ENCODE measurements at places on chromosomes 1 and 21.

- DNase-seq = no peak
These were observed 125.4 kb downstream of the TBX19 start for GRCh38 chr1:168405906-168406549.

DNA sequence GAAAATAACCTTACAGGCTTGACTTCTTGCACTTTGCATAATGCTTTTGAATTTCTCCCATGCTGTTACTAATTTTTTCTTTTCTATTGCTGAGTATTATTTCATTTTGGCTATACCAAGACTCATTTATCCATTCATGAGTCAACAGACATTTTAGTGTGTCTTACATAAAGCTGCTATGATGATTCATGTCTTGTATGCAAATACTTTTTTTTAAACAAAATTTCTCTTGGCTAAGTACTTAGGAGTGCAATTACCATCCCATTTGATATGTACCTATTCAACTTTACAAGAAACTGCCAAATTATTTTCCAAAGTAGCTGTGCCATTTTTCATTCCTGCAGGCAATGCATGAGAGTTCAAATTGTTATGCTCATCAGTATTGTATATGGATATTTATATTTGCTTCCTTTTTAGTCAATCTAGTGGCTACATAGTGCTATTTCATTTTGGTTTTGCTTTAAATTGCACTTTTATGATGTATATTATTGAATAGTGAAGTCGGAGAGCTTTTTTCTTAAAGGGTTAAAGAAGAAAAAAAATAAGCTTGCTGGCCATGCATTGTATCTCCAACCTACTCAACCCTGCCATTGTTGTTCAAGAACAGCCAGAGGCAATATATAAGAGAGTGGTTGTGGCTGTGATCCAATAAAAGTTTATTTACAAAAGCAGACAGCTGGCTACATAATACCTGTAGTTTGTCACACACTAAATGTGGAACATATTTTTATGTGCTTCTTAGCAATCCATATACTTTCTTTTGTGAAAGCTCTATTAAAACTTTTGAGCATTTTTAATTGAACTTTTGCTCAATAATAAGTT, 862.8 kb downstream of the KCNT2 start:
- DNase-seq = no peak

GRCh38 chr1:89753761-89754160, 67.1 kb upstream of the LRRC8D start:
- no peak for DNase-seq

DNA sequence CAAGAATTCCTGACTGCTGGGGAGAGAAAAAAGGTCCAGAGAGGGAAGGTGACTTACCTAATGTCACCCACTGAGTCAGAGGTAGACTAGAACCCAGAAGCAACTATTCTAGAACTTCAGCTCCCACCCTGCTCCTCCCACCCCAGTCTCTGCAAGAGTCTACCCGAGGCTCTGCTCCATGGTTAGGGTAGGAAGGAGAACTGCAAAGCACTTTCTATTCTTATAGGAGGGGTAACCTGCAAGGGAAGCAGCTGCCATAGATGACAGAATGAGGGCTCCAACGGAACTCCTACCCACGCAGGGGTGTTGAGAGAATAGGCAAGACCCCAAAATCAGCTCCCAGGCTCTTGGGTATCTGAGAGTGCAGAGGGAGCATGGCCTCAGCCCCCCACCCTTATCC, 4.3 kb downstream of the SLC9A1 start:
- no peak for DNase-seq

DNA sequence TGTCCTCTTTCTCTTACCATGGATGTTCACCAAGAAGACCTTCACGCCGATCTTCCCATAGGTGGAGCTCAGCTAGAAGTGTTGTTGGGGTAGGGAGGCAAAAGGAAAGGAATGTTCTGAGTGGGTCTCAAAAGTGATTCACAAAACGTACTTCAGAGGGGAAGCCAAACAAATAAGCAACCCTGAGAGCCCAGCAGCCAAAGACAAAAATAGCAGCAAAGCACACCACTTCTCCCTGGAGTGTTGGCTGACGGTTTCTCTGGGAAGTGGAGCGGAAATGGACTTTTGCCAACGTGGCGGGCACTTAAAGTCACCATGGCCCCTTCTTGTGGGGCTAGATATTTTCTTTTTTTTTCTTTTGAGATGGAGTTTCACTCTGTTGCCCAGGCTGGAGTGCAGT, 23.1 kb downstream of the SLC26A9 start:
- DNase-seq = no peak

GRCh38 chr1:68293609-68294366, 61.5 kb upstream of the WLS start:
- DNase-seq = no peak

DNA sequence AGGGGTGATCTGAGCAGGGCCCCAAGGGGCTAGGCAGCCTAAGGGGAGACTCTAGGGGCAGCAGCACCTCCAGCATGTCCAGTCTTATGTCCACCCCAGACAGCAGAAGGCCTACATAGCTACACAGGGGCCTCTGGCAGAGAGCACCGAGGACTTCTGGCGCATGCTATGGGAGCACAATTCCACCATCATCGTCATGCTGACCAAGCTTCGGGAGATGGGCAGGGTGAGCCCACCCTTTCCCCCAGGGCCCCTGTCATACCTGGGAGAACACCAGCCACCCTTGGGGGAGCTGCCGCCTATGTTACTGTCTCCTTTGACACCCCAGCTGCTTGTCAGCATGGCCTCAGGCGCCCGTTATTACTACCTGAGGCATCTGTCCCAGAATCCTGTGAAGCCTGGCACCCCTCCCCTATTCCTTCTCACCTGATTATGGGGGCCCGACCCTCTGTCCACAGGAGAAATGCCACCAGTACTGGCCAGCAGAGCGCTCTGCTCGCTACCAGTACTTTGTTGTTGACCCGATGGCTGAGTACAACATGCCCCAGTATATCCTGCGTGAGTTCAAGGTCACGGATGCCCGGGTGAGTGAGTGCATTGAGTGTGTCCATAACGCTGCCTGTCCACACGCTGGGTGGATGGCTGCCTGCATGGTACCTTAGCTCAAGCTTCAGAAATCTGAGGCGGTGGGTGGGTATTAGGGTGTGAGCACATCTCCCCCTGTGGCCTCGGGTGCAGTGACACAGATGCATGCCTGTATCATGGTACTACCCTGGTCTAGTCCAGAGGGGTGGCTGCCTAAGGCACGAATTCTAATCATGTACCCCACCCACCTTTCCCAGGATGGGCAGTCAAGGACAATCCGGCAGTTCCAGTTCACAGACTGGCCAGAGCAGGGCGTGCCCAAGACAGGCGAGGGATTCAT, 29.7 kb upstream of the KDM4A start:
- DNase-seq = no peak

- DNase-seq = no peak
These were observed 17.6 kb downstream of the HTR6 start for GRCh38 chr1:19682257-19682656.

DNA sequence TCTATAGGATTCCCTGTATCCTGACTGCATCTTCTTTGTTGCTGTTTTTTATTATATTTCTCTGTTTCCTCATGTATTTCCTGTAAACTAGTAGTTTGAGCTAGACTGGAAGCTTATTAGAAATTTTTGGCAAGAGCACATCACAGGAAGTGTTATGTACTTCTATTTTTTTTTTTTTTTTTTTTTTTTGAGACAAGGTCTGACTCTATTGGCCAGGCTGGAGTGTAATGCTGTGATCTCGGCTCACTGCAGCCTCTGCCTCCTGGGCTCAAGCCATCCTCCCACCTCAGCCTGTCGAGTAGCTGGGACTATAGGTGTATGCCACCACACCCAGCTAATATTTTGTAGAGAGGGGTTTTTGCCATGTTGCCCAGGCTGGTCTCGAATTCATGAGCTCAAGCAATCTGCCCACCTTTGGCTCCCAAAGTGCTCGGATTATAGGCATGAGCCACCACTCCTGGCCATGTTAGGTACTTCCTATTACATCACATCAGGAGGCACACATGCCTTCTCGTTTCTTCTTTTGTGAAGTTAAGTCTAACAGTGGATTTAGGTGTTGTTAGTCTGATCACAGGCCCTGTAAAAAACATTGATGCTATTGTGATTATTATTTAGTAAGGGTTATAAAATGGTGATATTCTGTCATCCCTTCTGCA, 12.5 kb downstream of the C1orf21 start:
- DNase-seq = no peak

DNA sequence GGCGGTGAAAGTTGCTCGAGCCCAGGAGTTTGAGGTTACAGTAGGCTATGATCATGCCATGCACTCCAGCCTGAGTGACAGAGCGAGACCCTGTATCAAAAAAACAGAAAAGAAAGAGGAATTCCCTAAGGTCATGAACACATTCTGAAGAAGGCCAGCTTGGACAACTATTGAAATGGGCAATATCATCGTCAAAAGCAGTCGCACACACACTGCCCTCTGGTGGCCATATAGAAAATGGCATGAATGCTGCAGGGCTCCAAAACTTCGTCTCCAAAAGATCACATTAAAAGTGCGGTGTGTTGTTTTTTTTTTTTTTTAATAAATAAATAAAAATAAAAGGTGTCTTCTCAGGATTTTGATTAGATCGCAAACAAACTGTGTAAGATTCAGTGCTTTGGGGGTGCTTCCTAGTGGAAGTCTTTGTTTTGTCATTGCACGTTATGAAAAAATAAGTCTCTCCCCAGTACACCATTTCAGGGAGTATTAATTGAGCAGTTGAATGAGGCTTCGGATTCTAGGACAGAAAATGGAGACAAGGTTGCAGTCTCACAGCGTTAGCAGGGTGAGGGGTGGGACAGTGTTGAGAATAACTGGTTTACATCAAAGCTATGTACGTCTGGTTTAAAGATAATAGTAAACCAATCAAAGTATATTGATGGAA, 87.5 kb upstream of the FMN2 start:
- peak; percentile 27 for DNase-seq

- no peak for DNase-seq
These were observed 10.6 kb upstream of the RAB4A start for GRCh38 chr1:229260297-229260696.

DNA sequence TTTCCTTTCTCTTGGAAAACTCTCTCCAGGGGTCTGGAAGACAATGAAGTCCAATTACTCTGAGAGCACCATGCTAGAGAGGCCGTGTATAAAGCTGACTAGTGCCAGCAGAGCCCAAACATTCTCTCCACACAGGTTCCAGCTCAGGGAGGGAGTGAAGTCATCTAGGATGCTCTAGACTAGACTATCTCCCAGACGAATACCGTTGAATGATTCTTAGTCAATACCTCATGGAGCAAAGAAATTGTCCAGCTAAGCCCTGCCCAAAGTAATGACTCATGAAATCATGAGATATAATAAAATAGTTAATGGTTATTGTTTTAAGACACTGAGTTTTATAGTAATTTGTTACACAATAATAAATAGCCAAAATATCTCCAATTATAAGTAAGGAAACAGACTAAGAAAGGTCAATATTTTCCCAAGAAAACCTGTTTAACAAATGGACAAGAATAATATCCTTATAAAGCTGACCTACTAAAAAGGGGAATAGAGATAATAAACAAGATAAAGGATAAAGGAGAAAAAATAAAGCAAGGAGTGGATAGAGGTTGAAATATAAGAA, 163.9 kb upstream of the LRRC7 start:
- no peak for DNase-seq

GRCh38 chr1:211377539-211378450, 51.2 kb downstream of the TRAF5 start:
- no peak for DNase-seq

DNA sequence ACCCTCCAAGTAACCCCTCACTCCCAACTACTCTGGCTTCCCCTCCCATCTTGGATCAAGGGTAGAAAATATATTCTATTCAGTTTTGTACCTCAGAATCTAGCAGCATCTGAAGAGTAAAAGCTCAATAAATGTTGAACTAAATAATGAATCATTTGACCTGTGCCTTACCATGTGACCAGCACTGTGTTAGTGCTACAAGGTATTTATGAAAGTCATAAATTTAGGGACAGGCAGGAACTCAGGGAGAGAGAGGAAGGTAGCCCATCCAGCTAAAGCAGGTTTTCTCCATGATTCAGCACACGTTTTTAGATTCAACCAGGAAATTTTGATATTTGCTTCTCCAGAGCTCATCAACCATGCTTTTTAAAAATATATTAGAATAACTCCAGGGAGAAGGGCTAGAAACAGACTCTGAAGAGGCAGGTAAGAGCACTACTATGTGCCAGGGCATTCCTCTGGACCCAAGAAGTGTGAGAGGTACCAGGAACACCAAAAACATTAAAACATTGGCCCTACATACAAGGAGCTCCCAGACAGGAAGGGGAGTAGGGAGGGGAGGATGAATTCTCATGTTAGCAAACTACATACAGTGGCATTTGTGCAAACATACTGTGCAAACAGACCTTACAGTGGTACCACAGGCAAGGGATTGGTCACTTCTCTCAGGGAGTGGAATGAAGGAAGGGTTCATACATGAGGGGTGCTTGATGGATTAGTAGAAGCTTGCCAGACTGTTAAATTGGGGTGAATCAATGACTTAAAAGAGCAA, 64.3 kb downstream of the FYB2 start:
- peak; percentile 8 for DNase-seq

DNA sequence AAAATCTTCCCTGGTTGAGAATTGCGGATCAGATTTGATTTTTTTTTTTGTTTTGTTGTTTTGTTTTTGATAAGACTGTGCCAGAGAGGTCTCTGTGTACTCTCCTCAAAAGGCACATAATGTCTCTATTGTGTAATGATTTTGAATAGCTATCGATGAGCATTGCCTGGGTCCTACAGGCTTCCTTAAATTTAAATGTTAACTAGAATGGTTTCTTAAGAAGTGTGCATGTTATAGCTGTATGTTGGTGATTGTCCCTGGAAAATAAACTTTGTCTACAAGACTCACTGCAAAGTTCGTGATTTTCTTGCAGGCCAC, 121.2 kb downstream of the ITSN1 start:
- no peak for DNase-seq

DNA sequence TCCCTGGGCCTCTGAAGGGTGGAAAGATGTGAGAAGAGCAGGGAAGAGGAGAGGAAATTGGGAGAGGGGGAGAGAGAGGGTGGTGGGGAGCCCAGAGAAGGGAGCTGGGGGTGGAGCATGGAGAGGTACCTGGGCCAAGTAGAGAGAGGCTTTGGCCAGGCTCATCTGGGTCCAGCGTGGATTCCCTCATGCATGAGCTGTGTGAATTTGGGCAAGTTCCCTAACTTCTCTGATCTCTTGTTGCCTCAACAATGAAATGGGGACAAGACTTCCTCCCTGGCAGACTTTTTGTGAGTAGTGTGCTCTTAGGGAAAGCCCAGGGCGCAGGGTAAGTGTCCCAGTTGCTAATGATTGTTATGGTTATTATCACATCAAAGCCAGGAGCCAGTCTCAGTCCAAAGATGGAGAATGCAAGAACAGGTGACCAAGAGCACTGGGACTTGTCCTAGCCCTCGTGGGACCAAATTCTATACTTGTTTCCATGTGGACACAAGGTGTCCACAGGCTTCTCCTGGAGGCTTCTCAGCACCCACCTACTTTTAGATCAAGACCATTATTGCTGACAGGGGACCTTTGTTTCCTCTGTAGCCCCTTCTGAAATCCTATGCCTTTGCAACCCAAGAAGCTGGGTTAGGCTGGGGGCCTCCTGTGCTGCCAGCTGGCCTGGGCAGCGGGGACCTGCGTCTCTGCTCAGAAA, 13.9 kb downstream of the IL6R start:
- no peak for DNase-seq

Data from HuH-7.5 (cell line).